ENCODE measurements at places on chromosomes 11 and 22.

DNA sequence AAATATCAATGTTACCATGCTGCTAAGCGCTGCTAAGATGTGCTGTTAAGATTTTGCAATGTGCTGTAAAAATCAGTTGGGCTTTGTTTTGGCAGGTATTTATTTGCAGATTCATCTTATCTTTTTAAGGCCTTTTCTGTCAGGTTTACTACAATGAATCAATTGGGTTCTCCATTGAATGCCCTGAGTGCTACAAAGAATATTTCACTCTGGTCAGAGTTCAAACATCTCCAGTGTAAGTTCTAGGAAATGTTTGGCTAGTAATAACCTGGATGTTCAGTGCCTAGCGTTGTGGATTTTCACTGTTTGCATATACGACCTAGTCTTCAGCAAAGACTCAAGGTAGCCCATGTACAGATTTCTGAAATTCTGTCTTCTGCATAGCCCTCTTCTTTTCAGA, 36.0 kb downstream of the RSF1 start:
- no peak for DNase-seq

DNA sequence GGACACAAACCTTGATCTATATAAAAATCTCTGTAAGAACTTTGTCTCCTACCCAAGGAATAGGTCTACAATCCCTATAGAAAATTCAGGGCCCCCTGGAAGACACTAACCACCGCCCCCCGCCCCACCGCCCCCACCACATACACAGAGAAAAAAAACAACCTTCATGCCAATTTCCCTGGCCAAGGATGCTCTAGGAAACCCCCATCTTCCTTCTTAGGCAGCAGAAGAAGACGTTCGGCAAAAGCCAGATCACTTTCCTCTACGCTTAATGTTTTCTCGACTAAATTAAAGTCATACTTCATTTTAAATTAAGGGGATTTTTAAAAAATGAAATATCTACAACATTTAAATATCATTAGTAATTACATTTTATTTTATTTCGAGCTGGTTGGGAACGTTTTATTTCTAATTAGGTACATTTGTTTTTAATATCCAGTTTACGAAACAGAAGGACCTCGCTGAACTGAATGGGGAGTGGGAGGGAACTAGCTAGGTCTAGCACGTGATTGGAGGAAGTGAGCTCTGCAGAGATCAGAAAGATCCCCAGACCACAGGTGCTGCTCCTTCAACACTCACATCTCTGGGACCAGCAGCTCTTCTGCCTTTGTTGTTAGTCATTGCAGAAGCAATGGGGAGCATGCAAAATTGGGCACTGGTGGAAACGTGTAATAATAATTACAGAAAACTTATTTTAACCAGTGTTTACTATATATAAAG, 472.3 kb downstream of the MN1 start:
- DNase-seq: no peak

DNA sequence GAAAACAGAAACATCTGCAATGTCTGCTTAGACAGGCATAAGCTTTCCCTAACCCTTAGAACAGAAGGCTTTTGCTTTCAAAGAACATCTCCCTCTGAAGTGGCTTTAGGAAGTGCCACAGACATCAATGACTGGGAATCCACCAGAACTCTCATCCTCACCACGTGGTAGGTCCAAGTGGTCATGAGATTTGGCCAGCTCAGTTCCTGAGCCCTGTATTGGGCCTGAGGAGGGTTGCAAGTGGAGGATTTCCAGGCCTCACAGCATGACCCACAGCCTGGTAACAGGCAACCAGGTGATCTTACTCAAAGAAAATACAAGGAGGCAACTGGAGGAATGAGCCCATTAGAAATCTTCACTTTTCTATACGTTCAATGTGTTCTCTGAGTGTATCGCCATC, 1.6 kb downstream of the CASP1 start:
- DNase-seq: no peak

DNA sequence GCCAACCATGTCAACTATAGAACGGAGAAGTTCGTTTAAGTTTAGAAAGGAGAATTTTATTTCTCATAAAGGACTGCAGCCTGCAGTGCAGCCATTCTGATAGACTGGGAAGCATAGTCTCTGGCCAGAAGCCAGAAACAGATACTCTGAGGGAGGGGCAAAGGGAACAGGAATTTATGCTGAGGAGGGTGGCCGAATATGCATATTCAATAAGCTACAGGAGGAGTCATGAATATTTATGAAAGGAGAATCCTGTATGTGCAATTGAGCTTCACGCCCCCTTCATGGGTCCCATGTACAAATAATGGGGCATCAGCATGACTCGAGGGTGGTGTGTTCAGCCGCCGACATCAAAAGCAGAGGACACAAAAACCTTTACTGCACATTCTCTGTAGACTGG, 199.9 kb downstream of the CWF19L2 start:
- DNase-seq: no peak
